CD4-positive, alpha-beta T cell (primary cell): ENCODE measurements at places on chromosomes 13 and 19.

DNA sequence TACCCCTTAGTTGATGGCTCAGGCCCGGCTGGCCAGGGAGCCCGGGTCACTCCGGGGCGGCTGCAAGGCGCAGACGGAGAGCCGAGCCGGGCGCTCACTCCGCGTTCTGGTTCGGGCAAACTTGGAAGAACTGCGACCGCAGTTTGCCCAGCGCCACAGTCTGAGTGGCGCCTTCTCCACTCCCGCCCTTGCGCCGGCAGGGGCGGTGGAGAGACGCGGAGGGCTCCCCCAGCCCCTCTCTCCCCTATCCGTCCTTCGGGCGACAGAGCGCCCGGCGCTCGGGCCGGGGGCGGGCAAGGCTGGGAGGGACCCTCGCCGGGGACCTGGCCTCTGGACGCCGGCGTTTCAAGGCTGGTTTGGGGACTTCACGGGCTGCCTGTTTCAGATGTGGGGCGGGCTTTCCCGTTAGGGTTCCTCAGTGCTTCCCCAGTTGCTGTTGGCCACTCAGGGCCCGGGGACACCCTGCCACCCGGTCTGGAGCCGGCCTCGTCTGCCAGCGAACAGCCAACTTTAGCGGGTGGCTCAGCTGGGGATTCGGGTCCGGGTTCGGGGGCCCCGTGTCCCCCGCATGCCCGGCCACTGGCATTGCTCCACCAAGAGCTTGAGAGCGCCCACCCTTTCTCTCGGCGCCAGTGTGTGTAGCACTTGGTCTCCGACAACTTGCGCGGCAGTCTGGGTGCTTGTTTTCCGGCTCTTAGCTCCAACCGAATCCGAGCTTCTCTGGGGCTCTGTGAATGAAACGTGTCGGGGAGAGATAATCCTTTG is 1.5 kb downstream of the GPC6 start:
- DNase-seq: no peak

DNA sequence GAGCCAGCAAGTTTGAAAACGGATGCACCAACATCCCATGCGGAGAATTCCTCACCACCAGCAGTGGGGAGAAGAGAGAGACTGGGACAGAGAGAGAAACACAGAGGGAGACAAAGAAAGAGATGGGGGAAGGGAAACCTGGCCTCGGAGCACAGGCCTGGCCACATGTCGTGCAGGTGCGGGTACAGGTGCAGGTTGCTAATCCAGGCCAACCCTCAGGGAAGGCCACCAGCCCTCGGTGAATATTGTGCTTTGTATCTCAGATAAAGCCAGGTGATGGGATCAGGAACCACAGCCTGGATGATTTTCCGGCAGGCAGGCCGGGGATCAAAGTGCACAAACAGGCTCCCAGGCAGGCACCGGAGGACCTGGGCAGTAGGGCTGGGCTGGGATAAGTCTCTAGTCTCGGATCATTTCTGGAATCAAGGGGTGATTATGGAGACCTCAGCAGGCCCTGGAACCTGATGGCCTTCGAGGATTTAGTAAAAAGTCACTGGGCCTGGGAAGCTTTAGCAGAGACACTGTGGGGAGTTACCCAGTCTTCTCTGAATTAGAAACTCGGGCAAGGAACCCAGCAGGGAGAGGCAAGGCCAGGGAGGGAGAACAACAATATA is 3.7 kb downstream of the GAS6 start:
- no peak for DNase-seq

DNA sequence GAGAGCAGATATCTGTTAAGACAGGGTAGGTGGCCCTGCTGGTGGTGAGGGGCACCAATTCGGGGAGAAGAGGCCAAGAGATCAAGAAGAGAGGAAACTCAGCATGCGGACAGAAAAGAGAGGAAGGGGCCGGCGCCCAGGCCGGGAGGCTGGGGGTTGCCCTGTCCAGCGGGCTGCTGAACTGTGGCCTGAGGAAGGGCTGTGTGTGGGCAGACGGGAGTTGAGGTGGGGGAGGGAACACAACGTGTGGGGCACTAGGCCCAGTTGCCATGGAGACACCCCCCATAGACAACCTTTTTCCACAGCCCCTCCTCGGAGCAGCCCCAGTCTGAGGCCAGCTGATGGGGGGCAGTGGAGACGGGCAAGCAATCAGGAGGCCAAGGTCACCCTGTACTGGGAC is 2.5 kb upstream of the CACNG8 start:
- DNase-seq: no peak

- no peak for DNase-seq
Measured at GRCh38 chr19:38844093-38844686, 5.6 kb downstream of the HNRNPL start.

DNA sequence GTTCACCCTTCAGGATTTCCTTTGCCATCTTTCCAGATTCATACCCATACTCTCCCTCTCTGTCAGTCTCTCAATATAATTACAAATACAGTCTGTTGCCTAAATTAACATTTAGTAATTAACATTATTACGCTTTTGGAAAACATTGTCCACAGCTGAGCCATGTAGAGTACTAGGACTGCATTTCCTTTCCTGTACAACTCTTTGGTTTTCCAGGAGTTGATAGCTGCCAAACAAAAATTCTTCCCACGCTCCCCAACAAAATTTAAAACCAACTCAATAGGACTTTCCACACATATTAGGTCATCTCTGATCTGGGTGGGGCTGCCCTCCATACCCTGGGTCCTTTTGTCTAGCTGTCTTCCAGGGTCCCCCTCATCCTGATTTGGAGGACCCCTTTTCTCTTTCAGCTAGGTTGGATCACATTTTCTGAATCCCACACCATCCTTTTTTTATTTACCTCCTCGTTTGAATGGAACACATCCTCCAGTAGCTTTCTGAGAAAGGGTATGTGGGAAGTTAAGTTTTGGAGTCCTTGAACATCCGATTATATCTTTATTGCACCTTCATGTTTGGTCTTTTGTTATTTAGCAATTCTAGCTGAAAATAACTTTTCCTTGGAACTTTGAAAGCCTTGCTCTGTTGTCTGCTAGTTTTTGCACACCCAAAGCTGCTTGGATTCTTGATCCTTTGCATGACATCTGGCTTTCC is 17.7 kb downstream of the ONECUT3 start:
- no peak for DNase-seq

GRCh38 chr13:94261163-94261562 is 218.3 kb downstream of the DCT start:
- DNase-seq: no peak

DNA sequence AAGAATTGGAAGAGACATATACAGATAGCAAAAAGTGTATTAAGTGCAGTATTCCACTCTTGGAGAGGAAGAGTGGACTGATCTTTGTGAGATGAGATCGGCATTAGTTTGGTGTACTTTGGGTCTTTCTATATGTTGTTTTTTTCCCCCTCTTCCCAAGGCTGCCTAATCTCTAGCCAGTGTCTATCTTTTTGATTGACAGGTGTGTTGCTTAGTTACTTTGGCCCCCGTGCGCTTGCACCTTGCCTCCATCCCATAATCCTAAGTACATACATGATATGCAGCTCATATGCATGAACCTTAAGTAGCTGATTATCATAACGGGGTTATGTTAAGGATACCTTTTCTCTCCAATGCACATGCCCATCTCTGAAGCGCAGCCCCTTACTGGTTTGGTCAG is 4.3 kb upstream of the SLC7A10 start:
- no peak for DNase-seq

DNA sequence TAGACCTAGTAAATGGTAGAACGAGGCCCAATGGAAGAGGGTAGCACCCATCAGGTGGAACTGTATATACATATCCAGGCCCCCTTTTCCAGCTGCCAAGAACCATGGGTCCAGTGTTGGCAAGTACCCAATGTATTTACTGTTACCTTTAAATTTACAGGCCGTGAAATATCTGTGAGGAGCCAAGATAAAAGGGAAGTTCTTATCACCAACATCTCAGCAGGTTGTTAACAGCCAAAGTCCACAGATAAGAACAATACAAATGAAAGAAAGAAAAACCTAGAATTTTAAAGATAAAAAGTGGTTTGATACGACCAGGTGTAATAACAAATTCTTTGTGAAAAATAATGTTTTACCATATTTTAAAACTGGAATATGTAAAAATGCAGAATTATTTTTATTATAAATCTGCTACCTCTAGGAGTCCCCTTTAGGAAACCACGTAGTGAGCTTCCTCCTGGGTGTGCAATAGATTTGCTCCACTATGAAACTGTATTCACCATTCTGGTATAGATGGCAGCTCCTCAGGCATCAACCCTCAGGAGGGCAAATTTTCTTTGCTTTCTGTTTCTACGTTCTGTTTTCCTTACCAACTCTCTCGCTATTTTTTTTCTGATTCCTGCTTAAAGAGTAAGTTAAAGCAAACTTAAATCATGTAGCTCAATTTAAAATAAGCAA is 292.2 kb upstream of the SLC10A2 start:
- DNase-seq: no peak

DNA sequence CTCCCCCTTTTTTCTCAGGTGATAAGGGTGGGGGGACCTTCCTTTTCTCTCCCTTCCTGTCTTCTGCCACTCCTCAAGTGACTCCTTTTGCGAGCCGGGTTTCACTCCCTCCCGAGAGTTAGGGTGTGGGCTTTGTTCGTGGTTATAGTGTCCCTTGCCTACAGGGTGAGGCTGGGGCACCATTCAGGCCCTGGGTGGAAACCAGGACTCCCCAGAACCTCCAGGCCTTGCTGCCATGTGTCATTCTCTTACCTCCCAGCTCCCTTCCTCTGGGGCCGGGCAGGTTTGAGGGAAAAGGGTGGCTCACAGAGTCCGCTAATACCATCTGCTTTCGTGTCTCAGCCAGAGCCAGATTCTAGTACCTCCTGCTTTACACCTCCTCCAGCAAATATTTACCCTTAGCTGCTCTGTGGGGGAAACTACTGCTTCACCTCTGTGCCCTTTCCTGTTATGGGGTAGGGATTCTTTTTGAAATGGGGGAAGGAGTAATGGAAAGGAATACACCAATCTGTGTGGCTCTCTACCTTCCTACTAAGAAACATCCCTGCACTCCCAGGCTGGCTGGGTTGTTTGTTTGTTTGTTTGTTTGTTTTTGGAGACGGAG is 2.8 kb downstream of the ACTN4 start:
- DNase-seq: no peak

DNA sequence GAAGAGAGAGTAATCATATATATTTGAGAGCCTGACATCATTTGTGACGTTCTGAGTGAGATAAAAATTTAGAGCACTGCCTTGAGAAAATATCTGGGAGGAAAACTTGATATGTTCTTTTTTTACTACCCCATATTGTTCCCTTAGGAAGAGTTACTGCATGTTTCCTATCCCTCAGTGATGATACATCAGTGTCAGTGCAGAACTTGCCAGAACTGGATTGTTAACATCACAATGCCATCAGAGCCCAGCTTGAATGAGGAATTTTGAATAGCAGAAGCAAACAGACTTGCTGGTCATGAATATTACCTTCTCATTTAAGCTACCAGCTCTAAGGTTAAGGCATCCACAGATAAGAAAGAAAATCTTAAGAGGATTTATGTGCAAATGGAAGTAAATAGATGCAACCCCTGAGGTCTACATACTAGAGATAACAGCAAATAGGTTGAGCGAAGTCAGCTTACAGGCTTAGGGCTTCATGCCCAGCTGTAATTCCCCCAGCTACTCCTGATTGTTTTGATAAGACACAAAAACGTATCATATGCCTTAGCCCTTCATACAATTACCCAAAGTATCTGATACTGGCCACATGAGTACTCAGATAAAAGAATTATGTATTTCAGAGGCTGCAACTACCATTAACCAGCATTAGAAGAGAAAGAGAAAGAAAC is 313.7 kb upstream of the ATXN8OS start:
- no peak for DNase-seq

DNA sequence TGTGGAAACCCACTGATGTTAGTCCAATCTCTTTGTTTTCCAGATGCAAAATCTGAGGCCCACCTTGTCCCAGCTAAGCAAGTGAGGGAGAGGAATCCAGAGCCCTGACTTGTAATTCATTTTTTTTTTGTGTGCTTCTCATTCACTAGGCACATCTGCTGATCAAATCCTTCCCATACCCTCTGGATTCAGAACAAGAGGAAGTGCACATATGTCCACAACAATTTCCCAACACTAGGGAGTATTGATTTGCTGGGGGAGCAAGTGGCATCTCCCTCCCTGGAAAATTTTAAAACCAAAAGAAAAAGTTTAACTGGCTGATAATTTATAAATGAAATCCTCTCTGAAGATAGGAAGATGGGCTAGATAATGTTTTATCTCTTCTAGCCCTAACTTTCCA is 94.6 kb upstream of the RFC3 start:
- DNase-seq: no peak

DNA sequence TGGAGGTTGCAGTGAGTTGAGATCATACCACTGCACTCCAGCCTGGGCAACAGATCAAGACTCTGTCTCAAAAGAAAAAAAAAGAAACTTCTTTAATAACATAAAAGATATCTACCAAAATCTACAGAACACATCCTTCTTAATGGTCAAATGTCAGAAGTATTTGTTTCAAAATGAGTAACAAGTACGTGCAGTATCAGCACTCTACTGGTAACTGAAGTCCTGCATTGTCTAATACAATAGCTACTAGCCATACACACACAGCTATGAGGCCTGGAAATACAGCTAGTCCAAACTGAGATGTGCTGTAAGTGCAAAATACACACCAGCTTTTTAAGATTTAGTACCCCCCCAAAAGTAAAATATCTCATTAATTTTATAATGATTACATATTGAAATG is 88.1 kb downstream of the TSC22D1 start:
- DNase-seq: no peak

GRCh38 chr13:27027086-27027667 is 144.4 kb downstream of the USP12 start:
- no peak for DNase-seq

DNA sequence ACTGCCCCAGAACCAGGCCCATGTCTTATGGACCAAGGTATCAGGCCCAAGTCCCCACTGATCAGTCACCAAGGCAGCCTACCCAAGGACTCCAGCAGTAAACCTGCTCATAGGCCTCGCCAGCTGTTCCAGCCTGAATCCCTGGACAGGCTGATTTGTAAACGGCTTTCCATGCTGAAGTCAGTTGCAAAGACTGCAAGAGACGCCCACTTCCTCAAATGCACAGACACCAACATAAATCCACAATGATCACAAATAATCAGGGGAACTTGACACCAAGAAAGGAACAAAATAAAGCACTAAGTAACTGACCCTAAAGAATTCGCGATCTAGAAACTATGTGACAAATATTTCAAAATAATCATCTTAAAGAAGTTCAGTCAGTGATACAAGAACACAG is 75.2 kb downstream of the RXFP2 start:
- no peak for DNase-seq

GRCh38 chr19:48481846-48482639 is 12.9 kb downstream of the CYTH2 start:
- no peak for DNase-seq

DNA sequence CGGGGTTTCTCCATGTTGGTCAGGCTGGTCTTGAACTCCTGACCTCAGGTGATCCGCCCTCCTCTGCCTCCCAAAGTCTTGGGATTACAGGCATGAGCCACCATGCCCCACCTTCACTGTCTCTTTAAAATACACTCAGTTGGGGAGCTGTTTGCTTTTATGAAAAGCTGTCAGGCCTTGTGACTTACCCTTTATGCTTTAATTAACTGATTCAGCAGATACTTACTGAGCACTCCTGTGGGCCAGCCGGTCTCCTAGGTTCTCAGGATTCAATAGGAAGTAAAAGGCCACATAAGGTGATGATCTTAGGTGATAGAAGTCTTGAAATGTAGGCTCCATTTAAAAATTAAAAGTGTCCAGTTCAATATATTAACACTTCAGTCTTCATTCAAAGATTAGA is 7.5 kb downstream of the UBAC2 start:
- DNase-seq: no peak

- DNase-seq: no peak
Measured at GRCh38 chr13:63954683-63955082, 2539.0 kb upstream of the PCDH20 start.
